ENCODE measurements at places on chromosomes 2 and 18.

- no peak for DNase-seq
These were observed 352.0 kb downstream of the ARHGAP15 start for GRCh38 chr2:143481237-143481623.

GRCh38 chr2:160970052-160970965 is 189.9 kb upstream of the TANK start:
- DNase-seq = no peak

- no peak for DNase-seq
These were observed 69.1 kb downstream of the TNFRSF11A start for GRCh38 chr18:62394006-62394763.

DNA sequence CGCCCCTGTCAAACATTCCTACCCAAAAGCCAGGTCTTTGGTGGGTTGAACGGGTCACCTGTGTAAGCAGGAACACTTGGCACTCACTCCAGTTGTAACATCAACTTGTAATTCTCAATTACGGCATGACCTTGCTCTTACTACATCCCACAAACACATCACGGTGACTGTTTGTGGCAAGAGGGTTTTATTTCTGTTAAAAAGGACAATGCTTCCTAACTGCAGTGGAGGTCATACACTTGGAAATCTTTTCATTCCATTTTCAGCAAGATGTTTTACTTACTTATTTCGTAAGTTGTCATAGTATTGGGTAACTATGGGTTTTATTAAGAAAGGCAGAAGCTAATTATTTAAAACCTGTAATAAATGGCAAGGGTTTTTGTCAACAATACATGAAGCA is 126.1 kb downstream of the ZNF516 start:
- no peak for DNase-seq

- no peak for DNase-seq
These were observed 172.9 kb downstream of the CELF4 start for GRCh38 chr18:37392648-37393047.

GRCh38 chr2:211512806-211513205 is 956.4 kb downstream of the CPS1 start:
- DNase-seq = no peak

GRCh38 chr2:37740164-37740739 is 68.8 kb upstream of the CDC42EP3 start:
- DNase-seq = no peak

GRCh38 chr2:191748059-191748461 is 70.1 kb downstream of the NABP1 start:
- no peak for DNase-seq

- no peak for DNase-seq
These were observed 70.8 kb downstream of the TNP1 start for GRCh38 chr2:216789081-216789480.

DNA sequence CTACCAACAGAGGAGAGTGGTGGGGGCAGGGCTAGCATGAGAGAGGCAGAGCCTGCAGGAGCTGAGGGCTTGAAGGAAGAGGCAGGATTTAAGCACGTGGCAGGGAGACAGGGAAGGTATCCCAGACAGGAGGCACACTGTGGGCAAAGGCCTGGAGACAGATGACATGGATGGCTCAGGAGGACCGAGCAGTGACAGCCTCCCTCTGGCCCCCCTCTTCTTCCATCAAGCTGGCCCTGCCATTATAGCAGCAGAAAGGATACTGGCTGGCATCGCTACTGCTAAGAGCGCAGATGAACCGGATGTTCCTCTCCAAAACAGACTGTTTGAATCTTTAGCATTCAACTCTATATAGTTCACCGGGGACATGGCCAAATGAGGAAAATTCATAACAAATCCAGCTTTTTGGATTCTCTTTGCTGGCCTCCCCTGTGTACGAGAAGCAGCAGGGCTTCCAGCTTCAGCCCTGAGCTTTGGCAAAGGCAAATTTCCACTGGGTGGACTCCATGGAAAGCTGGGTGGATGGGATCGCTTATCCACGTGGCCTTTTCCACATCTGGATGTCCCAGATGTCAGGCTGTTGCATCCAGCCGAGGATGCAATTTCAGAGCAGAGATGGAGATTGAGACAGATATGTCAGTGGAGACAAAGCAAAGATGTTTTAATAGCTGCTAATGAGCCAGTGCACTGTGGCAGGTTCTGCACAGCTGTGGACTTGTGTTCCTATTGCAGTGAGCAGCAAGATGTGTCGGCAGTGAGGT is 36.2 kb downstream of the CAPN13 start:
- DNase-seq = no peak
